ENCODE measurements at places on chromosomes 1 and 21. TPM values are rescaled to one million over a fixed set of nuclear protein-coding genes. Genes with fewer than 3 reads are reported as not detected.

DNA sequence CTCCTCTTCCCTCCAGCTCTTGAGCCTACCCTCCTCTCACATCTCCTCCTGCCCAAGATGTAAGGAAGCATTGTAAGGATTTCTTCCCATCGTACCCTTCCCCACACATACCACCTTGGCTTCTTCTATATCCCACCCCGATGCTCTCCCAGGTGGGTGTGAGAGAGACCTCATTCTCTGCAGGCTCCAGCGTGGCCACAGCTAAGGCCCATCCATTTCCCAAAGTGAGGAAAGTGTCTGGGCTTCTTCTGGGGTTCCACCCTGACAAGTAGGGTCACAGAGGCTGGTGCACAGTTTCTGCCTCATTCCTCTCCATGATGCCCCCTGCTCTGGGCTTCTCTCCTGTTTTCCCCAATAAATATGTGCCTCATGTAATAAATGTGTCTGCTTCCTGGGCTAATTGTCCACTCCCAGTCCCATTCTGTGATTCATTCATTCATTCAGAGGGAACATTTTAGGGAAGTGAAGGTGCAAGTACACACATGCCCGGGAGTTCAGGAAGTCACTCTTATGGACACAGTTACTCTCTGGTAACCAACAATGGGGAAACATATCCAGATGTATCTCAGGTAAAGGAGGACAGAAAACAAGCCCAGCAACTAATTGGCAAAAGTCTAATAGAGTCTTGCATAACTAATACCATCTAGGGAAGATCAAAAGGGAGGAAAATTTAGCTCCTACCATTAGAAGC lies 1.9 kb downstream of the SPRR4 start:
- no peak overlapping the region for H3K4me3 ChIP-seq
- H3K36me3 ChIP-seq, result no peaks in the 10 kb centered on the region
- no peak overlapping the region for H3K27ac ChIP-seq
- H3K4me1 ChIP-seq, result no peaks in the 10 kb centered on the region
- no peaks in the 10 kb centered on the region for H3K27me3 ChIP-seq
- DNase-seq, result no peak

DNA sequence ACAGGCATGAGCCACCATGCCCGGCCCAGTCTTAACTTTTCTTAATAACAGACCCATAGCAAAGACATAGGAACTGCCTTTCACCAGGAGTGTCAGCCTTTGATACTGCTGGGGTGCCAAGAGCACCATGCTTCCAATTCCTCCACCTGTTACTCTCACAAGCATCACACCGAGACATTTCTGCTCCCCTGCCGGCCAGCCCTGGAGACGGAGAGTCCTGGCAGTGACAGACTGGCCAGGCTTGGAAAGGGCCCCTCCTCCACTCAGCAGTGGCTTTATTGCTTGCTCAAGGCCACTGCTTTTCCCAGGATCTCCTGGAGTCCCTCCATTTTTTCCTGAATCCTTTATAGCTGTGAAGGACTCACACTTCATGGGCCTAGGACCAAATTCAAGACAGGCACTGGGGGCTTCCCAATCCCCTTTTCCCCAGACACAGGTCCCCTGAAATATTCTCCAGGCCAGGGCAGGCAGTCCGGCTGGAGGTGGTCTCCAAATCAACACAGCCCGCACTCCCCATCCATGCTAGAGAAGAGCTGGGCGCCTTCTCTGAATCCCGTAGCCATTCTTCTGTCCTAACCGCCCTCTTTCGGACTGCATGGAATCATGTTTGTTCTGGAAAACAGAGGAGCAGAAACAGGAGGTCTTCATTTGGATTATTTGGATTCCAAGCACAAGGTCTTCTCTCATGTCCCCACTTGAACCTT lies 25.5 kb upstream of the PTPRF start:
- no peaks in the 10 kb centered on the region for H3K27me3 ChIP-seq
- peaks cover 6% of the 10 kb centered on the region for H3K4me1 ChIP-seq
- no peak for DNase-seq
- peaks cover 1% of the 10 kb centered on the region for H3K36me3 ChIP-seq
- no peak overlapping the region for H3K4me3 ChIP-seq
- no peak overlapping the region for H3K27ac ChIP-seq

Gene S100A7
- not detected for total RNA-seq

DNA sequence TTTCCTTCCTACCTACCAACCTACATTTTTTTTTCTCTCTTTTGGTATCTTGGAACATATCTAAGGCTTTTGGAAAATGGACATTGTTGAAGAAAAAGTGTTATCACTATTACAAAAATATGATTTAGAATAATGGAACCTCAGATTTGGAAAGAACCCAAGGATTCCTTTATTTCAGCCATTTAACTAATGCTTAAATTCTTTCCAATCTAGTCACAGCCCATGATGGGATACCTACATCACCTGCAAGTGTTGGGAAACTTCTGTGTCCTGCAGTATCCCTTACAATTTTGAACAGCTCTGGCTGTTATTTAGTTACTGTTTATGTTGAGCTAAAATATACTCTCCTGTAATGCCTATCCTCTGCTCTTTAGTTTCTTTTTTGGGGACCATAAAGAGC lies 22.3 kb upstream of the APOBEC4 start:
- no peak overlapping the region for H3K4me3 ChIP-seq
- DNase-seq, result no peak
- no peak overlapping the region for H3K27ac ChIP-seq
- H3K4me1 ChIP-seq, result no peaks in the 10 kb centered on the region
- no peaks in the 10 kb centered on the region for H3K27me3 ChIP-seq

- no peak overlapping the region for H3K4me3 ChIP-seq
- peaks cover 8% of the 10 kb centered on the region for H3K36me3 ChIP-seq
- no peak for DNase-seq
- peak overlapping the region; percentile 40 for H3K27ac ChIP-seq
Measured at GRCh38 chr1:174352883-174353608, 94.7 kb upstream of the GPR52 start.

GRCh38 chr1:178098262-178098661 lies 4.4 kb downstream of the RASAL2 start:
- no peak overlapping the region for H3K4me3 ChIP-seq
- no peak overlapping the region for H3K27ac ChIP-seq
- DNase-seq, result no peak
- H3K4me1 ChIP-seq, result peaks cover 47% of the 10 kb centered on the region
- no peaks in the 10 kb centered on the region for H3K27me3 ChIP-seq
- no peaks in the 10 kb centered on the region for H3K36me3 ChIP-seq

GRCh38 chr1:44526295-44527073 lies 121.4 kb downstream of the RNF220 start:
- H3K36me3 ChIP-seq, result no peaks in the 10 kb centered on the region
- H3K27ac ChIP-seq, result no peak overlapping the region
- H3K4me3 ChIP-seq, result no peak overlapping the region
- peaks cover 5% of the 10 kb centered on the region for H3K27me3 ChIP-seq
- no peak for DNase-seq
- peaks cover 5% of the 10 kb centered on the region for H3K4me1 ChIP-seq

DNA sequence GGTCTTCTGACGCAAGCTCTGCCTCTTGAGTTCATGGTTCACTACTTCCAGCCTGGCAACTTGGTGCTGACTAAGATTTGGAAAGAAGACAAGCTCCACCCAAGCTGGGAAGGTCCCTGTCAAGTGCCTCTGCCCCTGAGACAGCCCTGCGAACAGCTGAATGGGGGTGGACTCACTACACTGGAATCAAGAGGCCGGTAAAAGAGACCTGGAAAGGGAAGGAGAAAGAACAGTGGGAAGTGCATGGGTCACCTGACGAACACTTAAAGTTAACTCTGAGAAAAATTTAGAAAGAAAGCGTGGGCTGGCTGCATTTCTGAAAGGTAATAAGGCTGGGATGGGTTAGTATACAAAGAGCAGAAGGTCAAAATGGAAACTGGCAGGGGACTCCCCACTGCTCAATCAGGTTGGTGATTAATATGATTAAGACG lies 26.1 kb upstream of the ZNF496 start:
- no peak overlapping the region for H3K4me3 ChIP-seq
- H3K4me1 ChIP-seq, result peaks cover 18% of the 10 kb centered on the region
- peak overlapping the region; percentile 76 for H3K27ac ChIP-seq
- DNase-seq, result no peak

GRCh38 chr1:59388191-59388590 lies 91.3 kb downstream of the FGGY start:
- no peak for DNase-seq
- H3K36me3 ChIP-seq, result peaks cover 3% of the 10 kb centered on the region
- H3K27ac ChIP-seq, result no peak overlapping the region
- no peak overlapping the region for H3K4me3 ChIP-seq

Gene IVL
- not detected for total RNA-seq

DNA sequence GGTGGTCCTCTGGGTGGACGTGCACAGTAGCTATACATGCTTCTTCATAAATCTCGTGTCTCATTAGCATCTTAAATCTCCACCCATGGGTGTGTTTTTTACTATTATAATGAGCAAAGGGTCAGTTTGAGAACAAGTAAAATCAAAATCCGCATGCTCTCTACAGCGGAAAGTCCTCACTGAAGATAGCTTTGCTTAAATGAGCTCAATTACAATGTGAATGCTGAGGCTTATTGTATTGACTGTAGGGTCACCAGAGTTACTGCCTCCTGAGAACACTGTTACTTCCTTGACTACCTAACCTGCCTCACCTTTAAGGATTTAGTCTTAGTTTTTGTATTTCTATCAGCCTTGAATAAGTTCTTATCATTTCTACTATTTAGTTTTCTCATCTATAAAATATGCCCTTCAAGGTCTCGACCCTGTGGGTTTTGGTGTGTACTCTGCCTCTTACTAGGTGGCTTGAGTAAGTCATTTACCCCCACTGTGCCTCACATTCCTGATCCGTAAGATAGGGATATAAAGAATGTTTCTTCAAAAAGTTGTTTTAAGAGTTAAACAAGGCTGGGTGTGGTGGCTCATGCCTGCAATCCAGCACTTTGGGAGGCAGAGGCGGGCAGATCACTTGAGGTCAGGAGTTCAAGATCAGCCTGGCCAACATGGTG lies 7.9 kb downstream of the SLAMF7 start:
- H3K27ac ChIP-seq, result no peak overlapping the region
- no peak overlapping the region for H3K4me3 ChIP-seq
- no peak for DNase-seq
- no peaks in the 10 kb centered on the region for H3K36me3 ChIP-seq
- H3K4me1 ChIP-seq, result no peaks in the 10 kb centered on the region
- H3K27me3 ChIP-seq, result peaks cover 23% of the 10 kb centered on the region

DNA sequence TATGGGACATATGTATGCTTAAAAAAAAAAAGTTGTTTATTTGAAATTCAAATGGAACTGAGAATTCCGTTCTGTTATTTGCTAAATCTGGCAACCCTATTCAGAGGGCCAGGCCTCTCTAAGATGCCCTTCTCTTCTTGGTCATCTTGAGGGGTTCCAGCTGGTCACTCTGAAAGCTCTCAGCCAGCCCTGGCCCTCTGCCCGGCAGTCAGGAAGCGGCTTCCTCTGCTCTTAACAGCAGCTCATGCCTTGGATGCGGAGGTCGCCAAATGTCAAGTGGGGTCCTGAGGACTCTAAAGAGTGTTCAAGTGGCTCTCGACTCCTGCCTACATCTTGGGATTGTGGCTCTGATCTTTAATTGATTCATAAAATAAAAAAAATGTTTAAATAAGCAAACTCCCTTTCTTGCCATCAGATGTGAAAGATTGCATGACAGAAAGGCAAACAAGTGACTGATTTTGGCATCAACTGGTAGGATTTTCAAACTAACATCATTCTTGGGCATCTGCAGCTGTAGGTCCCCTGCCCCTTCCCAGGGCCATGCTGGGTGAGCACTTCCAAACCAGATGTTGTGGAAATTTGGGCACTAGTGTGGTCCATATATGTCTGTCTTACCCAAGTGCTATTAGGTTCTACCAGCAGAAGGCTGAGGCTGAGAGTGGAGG lies 130.8 kb downstream of the PRDM2 start:
- peaks cover 3% of the 10 kb centered on the region for H3K36me3 ChIP-seq
- no peak for DNase-seq
- H3K27ac ChIP-seq, result no peak overlapping the region
- peaks cover 18% of the 10 kb centered on the region for H3K27me3 ChIP-seq

Gene CFHR3
- 0.31 TPM for total RNA-seq

DNA sequence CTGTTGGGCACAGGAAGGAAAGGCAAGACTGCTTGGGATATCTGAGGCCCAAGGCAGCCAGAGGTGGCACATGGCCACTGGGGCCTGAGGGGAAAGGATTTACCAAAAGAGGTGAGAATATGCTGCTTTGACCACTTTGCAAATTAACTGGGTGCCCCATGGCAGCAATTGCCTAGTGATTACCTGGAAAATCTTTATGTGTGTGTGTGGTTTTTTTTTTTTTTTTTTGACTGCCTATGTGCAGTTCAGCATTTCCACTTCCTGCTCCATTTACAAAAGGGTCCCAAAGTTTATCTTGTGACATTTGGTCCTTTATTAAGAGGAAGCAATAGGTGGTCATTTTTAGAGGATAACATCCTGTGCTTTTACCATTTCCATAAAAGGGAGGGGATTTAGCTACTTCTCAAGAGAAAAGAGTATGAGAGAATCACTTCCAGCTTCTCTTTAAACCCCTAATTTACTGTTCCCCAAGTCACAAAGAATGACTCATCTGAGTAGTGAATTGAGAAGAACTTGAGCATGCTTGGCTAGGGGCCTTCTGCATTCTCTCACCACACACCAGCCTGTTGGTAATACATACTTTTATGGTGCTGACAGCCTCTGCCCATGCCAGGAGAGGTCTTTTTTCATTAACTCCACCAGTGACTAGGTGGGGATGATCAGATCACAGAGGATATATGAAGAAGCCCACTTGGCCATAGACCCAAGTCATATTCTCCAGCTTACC lies 52.1 kb downstream of the SYDE2 start:
- no peaks in the 10 kb centered on the region for H3K36me3 ChIP-seq
- H3K4me1 ChIP-seq, result peaks cover 51% of the 10 kb centered on the region
- no peaks in the 10 kb centered on the region for H3K27me3 ChIP-seq
- H3K27ac ChIP-seq, result peak overlapping the region; percentile 57

DNA sequence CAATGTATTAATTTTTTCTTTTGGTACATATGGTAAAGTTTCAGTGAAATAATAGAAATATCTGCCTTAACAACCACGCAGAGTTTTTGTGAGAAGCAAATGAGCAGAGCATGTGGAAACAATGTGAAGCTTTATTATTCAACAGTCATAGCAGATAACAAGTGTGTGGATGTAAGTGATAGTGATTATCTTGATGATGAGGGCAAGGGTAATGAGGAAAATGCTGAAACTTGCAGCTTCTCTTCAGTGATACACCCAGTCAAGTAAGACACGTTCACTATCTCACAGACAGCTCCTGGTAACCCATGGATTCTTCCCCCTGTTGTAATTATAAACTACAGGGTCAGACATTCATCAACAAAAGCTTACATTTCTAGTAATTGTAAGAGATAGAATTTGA lies 14.6 kb upstream of the OR2L5 start:
- no peak overlapping the region for H3K4me3 ChIP-seq
- H3K27ac ChIP-seq, result no peak overlapping the region
- no peaks in the 10 kb centered on the region for H3K4me1 ChIP-seq
